Activated CD8-positive, alpha-beta T cell treated with anti-CD3 and anti-CD28 coated beads, Interleukin-2, amount 10 ng/mL, durations not matched to agents 7 days and 5 days (primary cell): ENCODE measurements at places on chromosomes 1 and 21. TPM values are rescaled to one million over a fixed set of nuclear protein-coding genes. Genes with fewer than 3 reads are reported as not detected.
A peak's percentile ranks its signal among the peaks of the same experiment; 100 is the strongest.

The NCAM2 gene
- total RNA-seq: not detected

The LCE1E gene
- total RNA-seq: not detected

The FBXO2 gene
- 6.0 TPM for total RNA-seq

The C1orf94 gene
- not detected for total RNA-seq

The TNFRSF8 gene
- total RNA-seq: 0.97 TPM

The L1TD1 gene
- not detected for total RNA-seq

The MANEAL gene
- total RNA-seq: 2.5 TPM

The KIAA1614 gene
- total RNA-seq: 0.21 TPM

The RGS18 gene
- 0.18 TPM for total RNA-seq

The VHLL gene
- total RNA-seq: not detected

The SPRR3 gene
- total RNA-seq: not detected

- no peak for DNase-seq
Observed at GRCh38 chr1:176193023-176193422, 14.1 kb downstream of the COP1 start.

- no peak for DNase-seq
Observed at GRCh38 chr1:79262745-79263258, 256.3 kb upstream of the ADGRL4 start.

GRCh38 chr1:158274797-158275196 is 14.9 kb upstream of the CD1C start:
- DNase-seq: no peak

DNA sequence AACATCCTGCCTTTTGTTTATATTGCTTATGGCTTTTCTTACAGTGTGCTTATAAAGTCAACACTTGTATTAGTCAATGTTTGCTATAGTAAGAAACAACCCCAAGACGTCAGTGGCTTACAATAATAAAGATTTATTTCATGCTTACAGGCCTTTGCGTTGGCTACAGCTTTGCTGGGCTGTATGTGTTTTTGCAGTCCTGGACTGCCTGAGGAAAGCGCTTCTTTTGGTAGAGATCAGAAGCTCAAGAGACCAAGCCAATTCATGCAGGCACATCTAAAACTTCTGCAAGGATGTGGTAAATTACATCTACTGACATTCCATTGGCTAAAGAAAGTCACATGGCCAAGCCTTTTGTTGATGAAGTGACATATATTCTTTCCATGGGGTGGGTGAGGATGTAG is 17.5 kb upstream of the PRKAA2 start:
- no peak for DNase-seq

GRCh38 chr1:41003640-41004220 is 17.8 kb downstream of the SLFNL1 start:
- DNase-seq: peak; percentile 90

GRCh38 chr1:168697356-168698126 is 31.5 kb downstream of the DPT start:
- no peak for DNase-seq

GRCh38 chr1:76687307-76688175 is 179.7 kb upstream of the ST6GALNAC5 start:
- no peak for DNase-seq

DNA sequence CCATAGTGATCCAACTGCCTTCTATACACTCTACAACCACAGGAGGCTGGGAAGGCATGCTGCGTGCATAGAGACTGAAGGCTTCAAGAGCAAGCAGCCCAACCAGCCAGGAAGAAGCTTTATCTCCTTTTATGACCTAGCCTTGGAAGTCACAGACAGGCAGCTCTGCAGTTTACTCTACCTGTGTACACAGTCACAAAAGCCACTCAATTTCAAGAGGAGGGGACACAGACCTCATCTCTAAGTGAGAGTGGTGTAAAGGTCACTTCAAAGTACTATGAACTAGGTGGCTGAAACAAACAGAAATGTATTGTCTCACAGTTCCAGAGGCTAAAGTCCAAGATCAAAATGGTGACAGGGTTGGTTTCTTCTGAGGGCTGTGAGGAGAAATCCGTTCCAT is 69.6 kb upstream of the GJB5 start:
- DNase-seq: no peak

DNA sequence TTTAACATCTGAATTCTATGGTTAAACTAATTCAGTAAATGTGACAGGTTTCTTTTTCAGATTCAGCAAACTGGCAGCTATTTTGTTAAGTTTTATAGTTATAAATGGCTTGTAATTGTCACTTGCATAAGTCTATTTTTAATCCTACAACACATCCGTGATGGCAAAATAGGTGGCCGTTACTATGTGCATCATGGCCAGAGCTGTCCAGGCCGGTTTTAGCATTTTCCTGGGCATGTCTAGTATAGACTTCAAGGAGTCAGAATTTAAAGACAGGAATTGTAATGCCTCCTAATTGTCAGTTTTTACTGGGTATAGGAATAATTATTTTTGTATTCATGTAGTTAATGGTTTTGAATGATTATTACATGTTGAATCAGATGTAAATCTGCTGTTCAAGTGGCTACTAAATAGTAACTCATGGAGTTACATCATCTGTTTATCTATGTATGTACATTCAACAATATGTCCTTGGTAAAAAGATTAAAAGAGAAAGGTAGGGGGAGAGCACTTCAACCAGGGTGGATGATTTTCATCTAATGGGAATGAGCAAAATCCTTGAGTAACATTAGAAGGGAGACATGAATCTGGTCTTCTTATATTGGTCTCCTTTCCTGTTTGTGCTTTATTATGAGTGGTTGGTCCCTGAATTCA is 3.2 kb upstream of the B3GALT2 start:
- no peak for DNase-seq

GRCh38 chr1:74714429-74715235 is 18.2 kb downstream of the CRYZ start:
- no peak for DNase-seq

DNA sequence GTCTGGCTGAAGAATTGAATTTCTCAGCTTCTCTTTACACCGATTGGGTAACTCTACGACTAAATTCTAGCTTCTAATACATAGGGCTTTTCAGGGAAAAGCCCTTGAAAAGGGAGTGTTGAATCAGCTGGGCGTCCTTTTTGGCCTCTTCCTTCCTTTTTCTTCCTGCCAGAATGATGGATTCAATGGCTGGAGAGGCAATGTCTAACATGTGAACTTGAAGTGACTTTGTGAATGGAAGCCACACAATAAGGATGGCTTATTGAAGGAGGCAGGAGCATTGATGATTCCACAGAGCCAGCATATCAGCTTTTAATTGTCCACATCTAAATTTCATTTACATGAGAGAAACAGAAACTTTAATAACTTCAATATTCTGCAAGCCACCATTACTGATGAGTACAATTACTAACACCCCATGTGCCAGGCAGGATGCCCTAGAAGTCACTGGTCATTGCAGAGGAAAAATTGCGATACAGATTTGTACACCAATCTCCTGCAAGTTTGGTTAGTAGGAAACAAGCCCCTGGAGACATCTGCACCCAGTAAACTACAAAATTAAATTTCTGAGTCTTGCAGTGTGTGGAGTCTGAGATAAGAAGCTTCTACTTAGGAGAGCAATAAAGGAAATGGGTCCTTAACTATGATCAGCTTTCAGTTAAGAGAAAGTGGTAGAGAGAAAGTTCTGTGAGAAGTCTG is 56.1 kb downstream of the STYXL2 start:
- no peak for DNase-seq

DNA sequence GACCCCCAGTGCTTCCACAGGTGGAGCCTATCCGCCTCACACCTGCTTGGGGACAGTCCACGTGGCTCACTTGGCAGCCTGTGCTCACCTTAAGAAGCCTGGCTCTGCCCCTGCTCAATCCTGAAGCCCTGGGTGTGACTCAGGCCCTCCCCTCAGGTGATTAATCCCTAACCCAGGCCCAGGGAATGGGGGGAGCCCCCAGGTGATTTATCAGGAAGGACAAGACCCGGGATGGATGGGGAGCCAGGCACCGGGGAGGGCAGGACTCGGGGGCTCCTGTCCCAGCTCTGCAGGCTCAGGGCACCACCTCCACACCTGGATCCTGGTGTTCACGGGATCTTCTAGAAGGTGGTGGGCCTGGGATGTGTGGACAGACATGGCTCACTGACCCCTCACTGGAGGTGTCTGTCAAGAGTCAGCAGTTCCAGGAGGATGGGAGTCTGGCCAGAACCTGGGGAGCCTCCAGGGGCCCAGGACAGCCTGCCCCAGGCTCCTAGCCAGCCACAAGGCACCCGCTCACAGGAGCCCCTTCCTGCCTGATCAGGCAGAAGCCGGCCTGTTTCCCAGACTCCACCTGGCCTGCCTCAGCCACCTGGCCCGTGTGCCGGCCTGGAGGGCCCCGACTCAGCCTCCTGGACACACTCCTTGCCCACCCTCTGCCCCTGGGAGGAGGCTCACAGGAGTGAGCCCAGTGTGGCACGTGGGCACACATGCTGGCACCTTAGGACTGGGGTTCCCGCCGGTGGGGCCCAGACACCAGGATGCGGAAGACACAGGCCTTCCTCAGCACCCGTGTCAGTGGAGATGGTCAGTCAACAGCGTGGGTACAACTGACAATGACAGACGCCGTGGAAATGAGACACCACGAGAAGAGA is 38.6 kb upstream of the COL6A1 start:
- DNase-seq: no peak

- DNase-seq: no peak
Observed at GRCh38 chr1:9618909-9619679, 30.4 kb downstream of the TMEM201 start.

DNA sequence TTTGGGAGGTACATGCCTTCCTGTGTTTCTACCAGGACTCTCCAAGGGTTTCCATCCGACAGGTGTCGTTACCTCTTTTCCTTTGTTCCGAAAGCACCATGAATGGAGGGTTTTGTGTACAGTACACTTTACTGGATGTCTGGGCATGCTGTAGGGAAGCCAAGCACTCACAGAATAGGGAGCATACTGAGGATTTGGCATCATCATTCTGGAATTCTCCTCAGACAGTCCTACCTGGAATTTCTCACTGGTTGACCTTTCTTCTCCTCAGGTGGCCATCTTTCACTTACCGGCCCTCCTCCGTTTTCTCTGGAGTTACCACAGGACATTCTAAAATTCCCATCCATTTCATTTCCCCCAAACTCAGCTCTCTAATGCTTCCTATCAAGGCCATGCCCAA is 5.9 kb upstream of the MPL start:
- DNase-seq: no peak

- no peak for DNase-seq
Observed at GRCh38 chr1:80767711-80768110, 1033.0 kb upstream of the ADGRL2 start.

DNA sequence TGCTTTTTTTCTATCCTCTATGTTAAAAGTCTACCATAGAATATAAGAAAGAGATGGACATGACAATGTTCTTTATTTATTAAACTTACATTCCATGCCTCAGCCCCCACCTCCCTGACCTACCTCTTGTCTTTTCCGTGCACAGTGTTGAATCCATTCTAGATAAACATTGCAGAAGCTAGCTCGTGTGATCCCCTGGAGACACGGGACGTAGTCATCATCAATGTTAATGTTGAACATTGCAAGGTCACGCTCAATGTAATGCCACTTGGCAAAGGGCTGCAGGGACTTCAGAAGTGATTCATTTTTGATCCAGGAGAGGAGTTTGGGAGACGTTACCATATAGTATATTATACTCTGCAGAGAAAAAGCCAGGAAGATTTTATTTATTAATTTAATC is 66.4 kb downstream of the NTPCR start:
- DNase-seq: no peak

- DNase-seq: no peak
Observed at GRCh38 chr1:75969550-75969949, 37.3 kb upstream of the ASB17 start.

DNA sequence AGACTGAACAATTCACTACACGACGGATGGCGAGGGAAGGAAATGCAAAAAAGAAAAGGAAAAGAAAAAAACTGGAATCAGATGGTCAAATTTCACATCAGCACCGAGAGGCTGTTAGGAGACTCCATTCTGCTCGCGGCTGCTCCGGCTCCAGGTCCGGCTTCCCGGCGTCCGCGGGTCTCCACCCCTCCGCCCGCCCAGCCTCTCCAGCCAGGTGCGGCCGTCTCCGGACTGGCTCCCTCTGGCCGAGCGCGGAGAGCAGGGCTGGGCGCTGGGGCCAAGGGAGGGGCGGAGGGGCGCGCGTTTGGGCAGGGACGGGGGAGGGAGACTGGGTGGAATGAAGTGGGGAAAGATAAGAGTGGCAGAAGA is 332 bp downstream of the KCNJ6 start:
- no peak for DNase-seq

DNA sequence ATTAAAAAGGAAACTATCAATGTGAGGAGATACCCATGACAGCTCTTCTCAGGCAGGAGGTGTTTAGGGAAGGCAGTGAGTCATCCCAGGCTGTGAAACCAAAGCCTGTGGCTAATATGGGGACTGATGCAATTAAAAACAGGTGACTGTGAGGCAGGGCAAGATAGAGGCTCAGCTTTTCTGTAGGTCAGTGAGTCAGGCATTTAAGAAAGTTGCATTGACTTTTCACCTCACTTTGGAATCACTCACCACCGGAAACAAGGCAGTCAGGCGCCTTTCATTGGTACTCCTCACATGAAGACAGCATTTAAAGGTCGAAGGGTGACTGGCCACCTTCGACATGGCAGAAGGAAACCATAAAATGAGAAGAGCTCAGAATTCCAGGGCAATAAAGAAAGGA is 54.5 kb downstream of the PAPPA2 start:
- no peak for DNase-seq

DNA sequence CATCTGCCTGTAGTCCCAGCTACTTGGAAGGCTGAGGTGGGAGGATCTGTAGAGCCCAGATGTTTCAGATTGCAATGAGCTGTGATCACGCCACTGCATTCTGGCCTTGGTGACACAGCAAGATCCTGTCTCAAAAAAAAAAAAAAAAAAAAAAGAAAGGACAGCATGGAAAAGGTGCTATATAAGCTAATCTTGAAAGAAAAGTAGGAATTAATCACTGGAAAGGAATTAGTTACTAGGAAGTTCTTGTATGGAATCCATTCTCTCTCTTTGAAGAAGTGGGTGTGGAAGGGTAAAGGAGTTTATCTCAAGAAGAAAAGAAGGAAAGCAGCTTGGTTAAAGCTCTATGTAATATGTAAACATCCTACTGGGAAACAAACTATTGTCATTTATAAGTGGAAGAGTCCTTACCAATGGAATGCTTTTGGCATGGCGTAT is 339.2 kb downstream of the DPYD start:
- no peak for DNase-seq

- DNase-seq: no peak
Observed at GRCh38 chr21:35204125-35204524, 155.0 kb upstream of the RUNX1 start.

DNA sequence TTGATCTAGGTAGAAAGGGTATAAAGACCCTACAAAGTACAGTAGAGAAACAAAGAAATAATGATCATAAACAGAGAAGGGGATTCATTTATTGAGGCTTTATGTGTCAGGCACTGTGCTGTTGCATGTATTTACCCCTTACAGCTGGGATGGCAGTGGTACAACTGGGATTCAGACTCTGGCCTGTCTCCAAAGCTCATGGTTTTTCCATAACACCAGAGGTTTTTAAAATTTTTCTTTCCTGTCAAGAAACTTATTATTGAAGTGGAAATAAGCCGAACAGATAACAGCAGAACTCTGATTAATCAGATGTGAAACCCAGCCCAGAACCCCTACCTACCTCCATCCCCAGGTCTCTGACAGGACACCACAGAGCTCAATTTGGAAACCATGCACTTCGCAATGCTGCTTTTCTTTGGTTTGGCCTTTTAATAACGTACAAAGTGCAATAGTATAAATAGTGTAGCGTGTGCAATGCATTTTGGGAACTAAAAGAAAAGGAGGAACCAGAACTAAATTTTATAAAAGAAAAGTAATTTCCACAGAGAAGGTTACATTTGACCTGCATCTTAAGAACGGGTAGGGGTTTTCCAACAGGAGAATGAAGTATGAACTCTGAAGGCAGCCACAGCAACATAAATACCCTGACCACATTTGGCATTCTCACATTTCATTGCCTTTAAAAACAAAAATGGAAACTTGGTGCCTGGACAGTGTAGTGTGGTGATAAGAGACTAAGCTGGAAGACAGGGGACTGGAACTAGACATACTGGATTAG is 92.0 kb upstream of the S1PR1 start:
- DNase-seq: no peak
